Cortex of kidney (tissue), 1 donor: ENCODE measurements at places on chromosomes 2 and 18.

DNA sequence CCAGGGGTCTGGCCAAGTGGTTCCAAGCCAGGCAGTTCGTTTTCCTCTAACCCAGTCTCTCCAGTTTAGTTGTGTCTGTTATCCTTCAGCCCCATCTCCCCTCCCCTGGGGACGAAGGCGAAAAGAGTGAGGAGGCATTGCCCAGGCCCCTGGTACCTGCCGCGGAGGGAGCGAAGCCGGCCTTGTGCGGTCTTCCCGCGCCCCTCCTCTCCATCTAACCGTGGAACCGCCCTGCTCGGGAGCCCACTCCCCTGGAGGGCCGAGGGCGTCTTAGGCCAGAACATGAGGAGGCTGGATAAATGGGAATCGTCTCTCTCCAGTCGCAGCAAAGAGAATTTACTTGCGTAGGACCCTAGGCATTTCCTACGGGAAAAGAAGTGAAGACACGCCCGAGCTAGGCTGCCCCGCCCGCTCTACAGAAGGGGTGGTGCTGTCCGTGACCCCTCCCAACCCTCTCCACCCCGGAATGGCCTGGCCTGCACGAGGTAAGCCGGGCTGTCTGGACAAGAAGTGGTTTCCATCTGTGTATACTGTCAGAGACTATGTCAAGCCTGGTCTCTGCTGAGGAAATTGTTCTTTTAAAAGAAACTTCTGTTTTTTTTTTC is 156.2 kb downstream of the MIB1 start:
- no peak for DNase-seq

DNA sequence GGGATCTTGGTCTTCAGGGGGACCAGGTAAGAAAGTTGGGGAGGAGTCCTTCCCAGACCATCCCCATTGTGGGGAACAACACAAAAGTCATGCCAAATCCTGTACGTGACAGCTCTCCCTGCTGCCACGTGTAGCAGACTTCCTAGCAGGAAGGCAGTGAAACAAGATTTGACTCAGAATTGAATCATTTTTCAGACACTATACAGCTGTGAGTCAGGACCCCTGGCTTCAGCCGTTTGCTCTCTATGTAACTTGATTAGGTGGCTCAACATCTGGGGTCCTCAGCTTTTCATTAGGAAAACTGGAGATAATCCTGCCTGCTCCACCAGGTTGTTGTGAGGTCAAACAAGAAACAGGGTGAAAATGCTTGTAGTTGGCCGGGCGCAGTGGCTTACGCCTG is 32.9 kb upstream of the PDCL3 start:
- DNase-seq, result no peak

GRCh38 chr2:117786520-117786919 is 28.0 kb upstream of the DDX18 start:
- no peak for DNase-seq

DNA sequence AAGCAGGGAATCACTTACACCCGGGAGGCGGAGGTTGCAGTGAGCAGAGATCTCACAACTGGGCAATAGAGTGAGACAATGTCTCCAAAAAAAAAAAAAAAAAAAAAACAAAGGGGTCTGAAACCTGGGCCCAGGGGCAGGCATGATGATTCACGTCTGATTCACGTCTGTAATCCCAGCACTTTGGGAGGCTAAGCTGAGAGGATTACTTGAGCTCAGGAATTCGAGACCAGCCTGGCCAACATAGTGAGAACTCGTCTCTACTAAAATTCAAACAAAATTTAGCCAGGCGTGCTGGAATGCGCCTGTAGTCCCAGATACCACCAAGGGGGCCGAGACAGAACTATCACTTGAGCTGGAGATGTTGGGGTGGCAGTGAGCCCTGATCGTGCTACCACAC is 30.3 kb downstream of the TEX44 start:
- no peak for DNase-seq

DNA sequence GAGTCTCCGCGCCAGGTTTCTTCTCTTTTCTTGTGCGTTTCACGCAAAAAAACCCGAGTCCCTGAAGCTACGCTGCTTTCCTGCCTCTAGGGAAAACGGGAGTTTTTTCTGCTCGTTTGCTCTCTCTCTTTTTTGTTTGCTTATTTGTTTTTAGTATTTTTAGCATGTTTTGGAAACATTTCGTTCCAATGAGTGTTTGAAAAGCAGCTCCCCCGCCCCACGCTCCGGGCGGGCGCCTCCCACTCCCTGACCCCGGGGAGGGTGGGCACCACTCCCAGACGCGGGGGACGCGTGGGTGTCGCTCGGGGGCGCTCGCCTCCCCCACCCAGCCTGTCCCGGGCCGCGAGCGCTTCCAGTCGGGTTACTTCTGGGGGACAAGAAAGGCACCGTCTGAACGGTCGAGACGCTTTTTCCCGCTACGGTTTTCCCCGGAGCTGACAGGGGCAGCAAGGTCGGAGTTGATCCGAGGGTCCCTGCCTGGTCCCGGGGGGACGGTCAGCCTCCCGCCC is 446 bp upstream of the EFHD1 start:
- DNase-seq, result no peak

DNA sequence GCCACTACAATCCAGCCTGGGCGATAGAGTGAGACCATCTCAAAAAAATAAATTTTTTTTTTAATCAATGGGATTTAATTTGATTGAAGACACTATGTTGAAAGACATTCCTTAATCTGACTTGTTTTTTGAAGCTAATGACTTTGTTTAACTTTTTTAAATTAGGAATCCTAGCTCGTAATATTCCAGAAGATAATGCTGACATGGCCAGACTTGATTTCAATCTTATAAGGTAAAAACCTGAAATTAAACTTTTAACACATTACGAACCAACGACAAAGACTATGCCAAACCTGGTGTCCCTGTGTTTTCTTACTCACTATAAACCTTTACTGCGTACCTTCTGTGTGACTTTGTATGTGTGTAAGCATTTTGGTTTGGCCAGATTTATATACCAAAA is 7.6 kb downstream of the ATIC start:
- DNase-seq, result no peak

DNA sequence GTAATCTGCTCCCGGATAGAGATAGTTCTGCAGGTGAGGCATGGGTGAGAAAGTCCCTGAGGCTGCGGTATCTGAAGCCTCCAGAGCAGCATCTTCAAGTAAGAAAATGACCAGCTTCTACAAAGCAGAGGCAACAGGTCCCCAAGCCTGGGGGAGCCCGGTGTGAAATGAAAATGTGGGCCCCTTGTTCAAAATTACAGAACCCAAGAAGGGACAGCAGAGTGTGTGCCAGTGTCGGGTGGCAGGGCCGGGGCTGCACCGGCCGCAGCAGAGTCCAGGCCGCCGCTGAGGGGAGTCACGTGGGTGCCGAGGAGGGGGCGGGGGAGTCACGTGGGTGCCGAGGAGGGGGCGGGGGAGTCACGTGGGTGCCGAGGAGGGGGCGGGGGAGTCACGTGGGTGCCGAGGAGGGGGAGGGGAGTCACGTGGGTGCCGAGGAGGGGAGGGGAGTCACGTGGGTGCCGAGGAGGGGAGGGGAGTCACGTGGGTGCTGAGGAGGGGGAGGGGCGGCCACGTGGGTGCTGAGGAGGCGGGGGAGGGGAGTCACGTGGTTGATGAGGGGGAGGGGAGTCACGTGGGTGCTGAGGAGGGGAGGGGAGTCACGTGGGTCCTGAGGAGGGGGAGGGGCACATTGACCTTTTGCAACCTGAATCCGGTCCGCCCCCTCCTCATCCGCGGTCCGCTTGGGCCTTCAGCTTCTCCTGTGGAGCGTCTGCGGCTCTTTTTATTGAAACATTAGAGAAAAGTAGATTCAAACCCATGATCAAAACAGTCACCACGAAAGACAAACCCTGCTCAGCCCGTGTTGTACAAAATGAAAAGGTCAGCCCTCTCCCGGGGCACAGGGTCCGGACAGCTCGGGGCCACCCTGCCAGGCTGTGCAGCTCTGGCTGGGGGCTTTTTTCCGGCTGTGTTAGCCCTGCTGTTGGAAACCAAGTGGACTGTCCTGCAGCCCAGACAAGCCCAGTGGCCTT is 10.4 kb downstream of the COLEC11 start:
- DNase-seq, result no peak

- DNase-seq, result no peak
These were observed 23.5 kb upstream of the GNAL start for GRCh38 chr18:11665587-11665986.

DNA sequence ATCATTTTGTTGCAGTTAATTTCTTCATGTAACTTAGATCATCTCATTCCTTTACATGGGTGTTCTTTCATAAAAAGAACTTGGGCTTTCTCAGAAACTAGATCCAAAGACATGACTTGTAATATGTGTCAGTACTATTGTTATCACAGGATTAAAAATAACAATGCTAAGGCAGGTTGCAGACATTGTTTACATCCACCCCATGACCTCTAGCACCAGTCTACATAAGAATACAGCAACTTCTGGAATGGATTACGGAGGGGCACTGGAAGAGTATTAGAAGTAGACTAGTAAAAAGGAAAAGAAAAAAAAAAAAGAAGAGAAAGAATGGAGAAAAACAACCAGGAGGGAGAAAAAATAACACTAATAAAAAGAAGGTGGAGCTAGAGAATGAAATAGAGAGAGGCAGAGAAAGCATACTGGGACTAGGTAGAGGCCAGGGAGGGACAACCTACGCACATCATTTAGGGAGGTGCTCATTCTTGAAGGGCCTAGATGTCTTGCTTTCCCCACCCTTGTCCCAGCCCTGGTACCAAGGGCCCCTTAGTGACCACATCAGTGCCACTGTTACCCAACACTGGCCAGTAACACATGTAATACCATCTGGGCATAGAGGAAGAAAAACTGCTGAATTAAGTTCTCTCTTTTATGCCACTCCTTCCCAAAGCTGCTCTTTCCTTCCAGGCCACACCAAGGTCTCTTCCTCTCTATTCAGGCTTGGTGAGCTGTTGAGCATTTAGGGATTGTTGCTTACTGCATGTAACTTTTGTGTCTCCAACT is 70.6 kb upstream of the KLF7 start:
- no peak for DNase-seq

DNA sequence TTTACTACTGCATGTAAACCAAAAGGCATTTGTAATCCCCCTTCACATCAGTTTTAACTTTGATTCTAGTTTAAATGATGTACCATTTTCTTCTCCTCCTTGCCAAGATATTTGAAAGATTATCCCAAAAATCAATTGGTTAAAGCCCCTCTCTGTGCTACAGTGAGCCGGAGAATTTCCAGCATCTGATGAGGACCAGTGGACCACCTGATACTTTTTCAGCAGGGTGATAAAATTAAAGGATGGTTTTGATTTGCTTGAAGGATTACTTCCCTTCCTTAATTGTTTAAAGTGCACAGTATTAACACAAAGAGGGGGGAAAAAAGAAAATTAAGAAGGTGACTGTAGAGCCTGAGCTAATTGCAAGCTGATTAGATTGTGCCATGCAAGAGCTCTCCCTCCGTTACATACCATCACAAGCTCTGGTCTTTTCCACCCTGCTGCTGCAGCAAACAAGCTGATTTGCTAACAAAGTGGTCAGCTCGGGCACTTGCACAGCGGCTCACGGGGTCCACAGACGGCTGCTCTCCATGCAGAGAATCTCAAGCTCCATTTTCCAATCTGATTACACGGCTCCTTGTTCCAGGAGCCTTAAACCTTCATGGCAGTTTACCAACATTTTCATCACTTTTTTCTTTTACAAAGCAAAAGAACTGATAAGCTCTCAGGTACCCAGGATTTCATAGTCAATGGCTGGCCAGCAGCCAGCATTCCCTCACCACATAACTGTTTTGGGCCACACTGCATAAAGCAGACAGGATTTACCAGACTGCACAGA is 22.1 kb downstream of the FIGN start:
- DNase-seq, result no peak

DNA sequence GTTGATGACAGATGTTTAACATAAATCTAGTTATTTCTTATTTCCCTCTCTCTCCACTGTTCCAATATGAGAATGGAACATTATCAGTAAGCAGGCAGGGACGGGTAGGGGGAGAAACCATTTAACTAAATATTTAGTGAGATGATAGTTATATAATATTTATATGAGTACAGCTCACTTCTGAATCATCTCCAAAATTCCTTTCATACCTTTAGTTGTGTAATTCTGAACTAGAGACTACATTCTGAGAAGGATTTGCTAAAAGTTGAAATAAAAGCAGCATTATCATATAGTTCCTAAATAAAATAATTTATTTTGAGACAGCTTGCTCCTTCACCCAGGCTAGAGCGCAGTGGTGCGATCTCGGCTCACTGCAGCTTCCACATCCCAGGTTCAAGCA is 41.4 kb downstream of the B4GALT6 start:
- DNase-seq, result no peak

DNA sequence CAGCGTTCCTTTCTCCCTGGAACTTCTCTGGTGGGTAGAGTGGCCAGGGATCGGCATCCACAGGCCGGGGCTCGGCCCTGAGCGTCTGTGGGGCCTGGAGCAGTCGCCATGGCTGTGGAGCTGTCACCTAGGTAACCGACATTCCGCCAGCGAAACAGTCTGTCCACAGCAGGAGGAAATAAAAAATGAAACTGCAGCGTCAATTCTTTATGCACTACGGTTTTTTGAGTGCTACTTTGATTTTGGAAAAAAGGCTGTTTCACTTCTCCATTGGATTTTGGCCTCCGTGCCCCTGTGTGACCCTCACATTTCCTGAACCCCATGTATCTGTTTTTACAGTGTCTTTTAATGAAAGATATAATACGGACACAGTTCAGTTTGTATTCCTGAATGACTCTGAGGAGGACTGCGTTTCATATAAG is 163.4 kb downstream of the LDLRAD4 start:
- no peak for DNase-seq

DNA sequence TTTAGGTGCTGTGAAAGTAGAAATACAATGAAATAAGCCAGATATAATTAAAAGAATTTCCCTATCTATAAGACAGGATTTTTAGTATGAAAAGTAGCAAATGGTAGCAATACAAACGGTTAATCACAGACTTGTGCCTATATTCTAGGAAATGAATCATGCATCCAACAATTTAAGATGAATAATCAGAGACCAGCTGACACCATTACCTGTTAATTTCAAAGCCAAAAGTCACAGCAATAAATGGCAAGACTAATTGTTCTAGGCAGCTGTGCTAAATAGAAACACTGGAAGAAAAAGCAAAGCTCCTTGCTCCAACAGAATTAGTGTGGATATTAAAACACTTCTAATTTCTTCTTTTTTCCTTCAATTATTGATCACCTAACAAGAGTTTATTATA is 35.1 kb upstream of the MPP4 start:
- no peak for DNase-seq

DNA sequence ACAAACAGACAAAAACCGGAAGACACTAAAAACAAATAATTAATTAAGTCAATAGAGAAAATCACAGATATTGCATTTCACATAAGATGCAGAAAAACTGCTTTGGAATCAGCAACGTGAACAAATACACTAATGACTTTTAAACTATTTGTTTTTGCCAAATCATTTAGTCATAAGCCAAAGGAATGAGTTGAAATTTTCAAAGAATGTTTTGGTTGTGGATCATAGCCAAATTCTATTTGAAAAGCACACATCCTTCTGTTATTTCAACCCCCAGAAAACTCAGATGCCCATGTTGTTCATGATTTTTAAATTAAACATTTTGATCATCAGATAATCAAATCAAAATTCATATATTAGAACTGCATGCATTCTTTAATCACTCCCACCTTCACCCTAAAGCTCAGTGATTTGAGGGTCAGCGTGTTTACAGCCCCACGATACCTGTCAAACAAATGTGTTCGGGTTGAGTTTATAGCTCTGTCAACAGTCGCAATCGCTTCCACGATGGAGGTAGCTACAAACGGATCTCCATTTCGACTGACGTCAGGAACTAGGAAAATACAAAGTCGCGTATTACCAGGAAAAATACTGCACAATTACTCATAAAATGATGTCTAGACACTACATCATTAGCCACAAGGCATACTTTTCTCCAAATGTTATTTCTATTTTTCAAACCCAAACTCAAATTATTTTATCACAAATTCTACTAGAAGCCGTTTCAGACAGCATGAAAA is 90.2 kb downstream of the PXDN start:
- no peak for DNase-seq
